ENCODE measurements at places on chromosomes 5 and 9. TPM values are rescaled to one million over a fixed set of nuclear protein-coding genes. Genes with fewer than 3 reads are reported as not detected.

Gene TMCO6
- 106 TPM for total RNA-seq

Gene PCDHB5
- total RNA-seq = 11.9 TPM

Gene CDC20B
- total RNA-seq = not detected

Gene LIFR
- total RNA-seq = 2.2 TPM

Gene CDH6
- 18.0 TPM for total RNA-seq

Gene CARTPT
- total RNA-seq = not detected

Gene BNC2
- 1.2 TPM for total RNA-seq

DNA sequence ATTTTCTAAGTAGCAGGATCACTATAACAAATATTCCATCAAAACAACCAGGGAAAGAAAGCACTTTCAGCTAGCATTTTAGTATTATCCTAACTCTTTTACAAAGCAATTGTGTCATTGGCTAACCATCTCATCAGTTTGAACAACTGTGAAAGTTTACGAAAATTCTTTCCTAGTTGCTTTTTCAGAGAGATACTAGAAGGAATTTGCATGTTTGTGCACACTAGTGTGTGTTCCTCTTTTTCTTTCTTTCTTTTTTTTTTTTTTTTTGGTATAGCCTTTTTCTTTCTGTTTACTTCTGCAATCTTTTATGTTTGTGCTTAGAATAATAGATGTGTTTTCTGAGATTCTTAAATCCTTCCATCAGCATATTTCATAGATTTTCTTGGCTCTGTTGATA lies 124.7 kb upstream of the SEMA6A start:
- DNase-seq = no peak
- no peak overlapping the region for H3K27ac ChIP-seq
- H3K27me3 ChIP-seq = no peaks in the 10 kb centered on the region
- H3K4me3 ChIP-seq = no peak overlapping the region
- peaks cover 10% of the 10 kb centered on the region for H3K4me1 ChIP-seq

DNA sequence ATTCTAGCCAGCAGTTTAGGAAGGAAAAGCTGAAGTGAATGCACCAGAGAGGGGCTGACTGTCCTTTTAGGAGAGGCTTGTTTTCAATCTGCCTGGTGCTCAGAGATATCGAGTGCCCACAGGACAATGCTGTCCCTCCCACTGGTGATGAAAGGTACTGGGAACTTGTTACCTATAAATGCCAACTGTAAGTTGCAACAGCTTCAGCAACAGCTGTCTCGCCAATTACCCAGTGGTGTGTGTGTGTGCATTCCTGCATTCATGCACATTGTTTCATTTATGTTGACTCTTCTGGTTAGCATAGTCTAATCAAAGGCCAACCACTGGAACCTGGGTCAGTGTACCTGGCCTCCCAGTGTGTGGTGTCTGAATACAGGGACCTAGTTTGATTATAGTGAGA lies 161.1 kb downstream of the CSNK1G3 start:
- DNase-seq = peak; percentile 18
- H3K36me3 ChIP-seq = no peaks in the 10 kb centered on the region
- H3K27me3 ChIP-seq = no peaks in the 10 kb centered on the region
- no peak overlapping the region for H3K27ac ChIP-seq
- peaks cover 20% of the 10 kb centered on the region for H3K4me1 ChIP-seq

GRCh38 chr9:136157477-136158265 lies 39.0 kb upstream of the TMEM250 start:
- no peak overlapping the region for H3K4me3 ChIP-seq
- peaks cover 11% of the 10 kb centered on the region for H3K4me1 ChIP-seq
- H3K36me3 ChIP-seq = no peaks in the 10 kb centered on the region
- no peak for DNase-seq
- H3K27ac ChIP-seq = no peak overlapping the region
- no peaks in the 10 kb centered on the region for H3K27me3 ChIP-seq

GRCh38 chr5:97425511-97425910 lies 242.5 kb upstream of the RIOK2 start:
- no peaks in the 10 kb centered on the region for H3K4me1 ChIP-seq
- H3K36me3 ChIP-seq = no peaks in the 10 kb centered on the region
- H3K27me3 ChIP-seq = no peaks in the 10 kb centered on the region

- H3K27ac ChIP-seq = no peak overlapping the region
- no peak for DNase-seq
- H3K4me1 ChIP-seq = peaks cover 4% of the 10 kb centered on the region
- H3K36me3 ChIP-seq = no peaks in the 10 kb centered on the region
- H3K27me3 ChIP-seq = no peaks in the 10 kb centered on the region
Measured at GRCh38 chr5:110329955-110330525, 396.4 kb downstream of the TMEM232 start.

Data from neural progenitor cell (in vitro differentiated cells).